Esophagus squamous epithelium (tissue), 5 donors: ENCODE measurements at places on chromosomes 3 and 15.

- DNase-seq, result no peak
Measured at GRCh38 chr3:14583548-14584091, 43.5 kb upstream of the GRIP2 start.

DNA sequence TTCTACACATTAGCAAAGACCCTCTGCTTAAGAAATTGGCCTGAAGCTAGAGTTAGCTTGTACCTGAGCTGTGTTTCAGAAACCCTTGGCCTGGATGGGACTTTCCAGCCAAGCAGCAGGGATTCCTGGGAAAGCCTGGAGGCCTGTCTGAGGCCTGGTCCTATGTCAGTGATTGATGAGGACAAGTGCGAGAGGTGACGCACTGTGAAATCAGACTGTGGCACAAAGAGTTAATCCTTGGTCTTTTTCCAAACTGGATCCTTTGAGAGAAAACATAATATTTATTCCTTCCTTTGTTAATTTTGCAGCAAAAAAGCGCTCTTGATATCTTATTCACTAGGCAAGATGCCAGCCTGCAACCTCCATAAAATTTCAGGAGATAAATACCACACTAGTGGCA lies 225.0 kb upstream of the ATP11B start:
- no peak for DNase-seq

GRCh38 chr3:46214751-46215352 lies 6.7 kb upstream of the CCR1 start:
- DNase-seq, result no peak

DNA sequence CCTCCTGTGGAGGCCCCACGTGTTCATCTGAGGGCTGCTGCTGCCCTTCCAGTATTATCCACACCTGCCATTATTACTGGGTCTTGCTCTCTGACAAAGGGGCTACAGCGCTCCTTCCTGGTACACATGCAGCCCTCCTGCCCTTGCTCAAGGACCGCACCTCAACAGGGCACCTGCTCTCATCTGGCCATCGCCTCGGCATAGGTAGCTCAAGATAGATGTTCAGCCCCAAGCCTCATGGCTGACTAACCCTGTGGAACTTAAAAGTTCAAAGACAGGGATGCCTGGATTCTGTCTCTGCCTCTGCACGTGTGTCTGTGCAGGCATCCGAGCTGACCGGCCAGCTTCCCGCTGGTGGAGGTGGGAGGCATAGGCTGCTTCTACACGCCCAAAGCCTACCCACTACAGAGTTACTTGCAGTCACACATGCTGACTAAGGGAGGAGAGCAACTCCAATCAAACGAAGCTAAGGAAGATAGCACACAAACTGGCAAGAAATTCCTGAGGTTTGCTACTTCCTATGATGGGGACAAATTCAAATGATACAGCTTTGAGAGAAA lies 152.5 kb upstream of the ATP10A start:
- DNase-seq, result no peak

- DNase-seq, result no peak
Measured at GRCh38 chr15:57949374-57949943, 116.1 kb downstream of the ALDH1A2 start.

- no peak for DNase-seq
Measured at GRCh38 chr3:66317750-66318376, 97.1 kb downstream of the SLC25A26 start.

DNA sequence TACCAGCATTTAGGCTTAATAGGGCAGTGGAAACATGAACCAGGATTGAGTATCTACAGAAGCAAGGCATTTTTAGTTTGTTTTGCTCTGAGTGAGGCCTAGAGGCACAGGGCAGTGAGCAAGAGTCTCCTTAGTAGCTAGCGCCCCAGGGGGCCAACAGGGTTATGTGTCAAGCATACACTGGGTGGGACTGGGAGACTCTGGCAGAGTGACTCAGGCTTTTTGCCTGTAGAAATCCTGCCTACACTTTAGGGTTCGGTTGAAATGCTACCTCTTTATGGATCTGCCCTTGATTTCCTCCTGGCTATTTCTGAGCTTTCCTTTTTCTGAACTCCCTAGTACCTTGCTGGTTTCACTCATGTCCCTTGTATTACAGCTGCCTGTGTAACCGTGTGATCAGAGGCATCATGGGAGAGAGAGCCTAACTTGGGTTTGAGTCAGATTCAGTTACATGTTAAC lies 72.2 kb downstream of the TOP2B start:
- no peak for DNase-seq

- no peak for DNase-seq
Measured at GRCh38 chr3:45583021-45583851, 11.3 kb upstream of the LIMD1 start.
